ENCODE measurements at places on chromosomes 11 and 22. TPM values are rescaled to one million over a fixed set of nuclear protein-coding genes. Genes with fewer than 3 reads are reported as not detected.

DNA sequence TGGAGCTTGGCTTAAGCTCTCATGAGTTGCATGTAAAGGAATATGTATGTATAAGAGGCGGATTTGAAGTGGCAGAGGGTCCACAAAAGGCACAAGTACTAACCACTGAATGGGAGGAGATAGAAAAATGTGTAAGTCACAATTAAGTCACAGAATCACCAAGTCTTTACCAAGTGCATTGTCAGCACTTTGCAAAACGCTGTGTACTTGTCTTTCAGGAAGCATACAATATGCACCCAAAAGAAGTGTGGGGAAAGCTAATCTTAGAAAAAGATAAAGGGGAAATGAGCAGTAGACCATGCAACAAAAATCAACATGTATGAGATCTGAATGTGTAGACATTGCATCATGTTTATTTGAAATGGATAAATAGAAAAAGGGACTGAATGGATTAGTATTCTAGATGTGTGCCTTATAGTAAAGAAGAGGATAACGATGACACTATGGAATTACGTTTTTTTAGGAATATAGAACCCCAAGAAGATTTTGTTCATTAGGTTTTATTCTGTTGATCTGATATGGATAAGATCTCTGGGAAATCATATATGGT is 4.5 kb downstream of the CNTF start:
- DNase-seq: no peak
- peaks cover 81% of the 10 kb centered on the region for H3K4me1 ChIP-seq
- H3K4me3 ChIP-seq: peak overlapping the region; percentile 75
- peaks cover 41% of the 10 kb centered on the region for H3K36me3 ChIP-seq
- no peaks in the 10 kb centered on the region for H3K27me3 ChIP-seq

- peaks cover 2% of the 10 kb centered on the region for H3K27me3 ChIP-seq
- no peaks in the 10 kb centered on the region for H3K4me1 ChIP-seq
- no peak overlapping the region for H3K27ac ChIP-seq
- no peak for DNase-seq
Observed at GRCh38 chr22:37972527-37972926, 11.8 kb downstream of the SOX10 start.

DNA sequence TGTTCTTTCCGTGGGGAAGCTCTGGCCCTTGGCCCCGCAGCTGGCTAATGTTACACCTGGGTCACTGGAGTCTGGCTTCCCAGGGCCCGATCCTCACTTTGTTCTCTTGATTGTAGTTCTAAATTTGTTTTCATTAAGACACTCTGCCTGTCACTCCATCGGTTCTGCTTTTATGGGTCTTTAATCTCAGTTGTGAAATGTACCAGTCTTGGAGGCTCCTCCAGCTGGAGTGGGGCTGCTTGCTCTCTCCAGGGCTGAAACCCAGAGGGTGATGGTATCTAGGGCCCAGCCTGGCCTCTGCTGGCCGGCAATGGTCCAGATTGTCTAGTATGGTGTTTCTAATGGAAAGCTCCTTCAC is 352.9 kb downstream of the TENM4 start:
- 0 out of 2 replicates have a peak overlapping the region, but pooled peaks have one; percentile 45 for H3K4me3 ChIP-seq
- no peaks in the 10 kb centered on the region for H3K27me3 ChIP-seq
- peaks cover 5% of the 10 kb centered on the region for H3K36me3 ChIP-seq
- no peak for DNase-seq

GRCh38 chr11:74418509-74418895 is 20.3 kb upstream of the PGM2L1 start:
- no peaks in the 10 kb centered on the region for H3K36me3 ChIP-seq
- H3K4me1 ChIP-seq: peaks cover 23% of the 10 kb centered on the region
- peak; percentile 41 for DNase-seq
- peaks cover 4% of the 10 kb centered on the region for H3K27me3 ChIP-seq
- H3K4me3 ChIP-seq: no peak overlapping the region
- no peak overlapping the region for H3K27ac ChIP-seq

- H3K27me3 ChIP-seq: no peaks in the 10 kb centered on the region
- no peak for DNase-seq
- H3K36me3 ChIP-seq: peaks cover 6% of the 10 kb centered on the region
- H3K4me3 ChIP-seq: no peak overlapping the region
Observed at GRCh38 chr11:44581246-44581645, 15.8 kb downstream of the CD82 start.

DNA sequence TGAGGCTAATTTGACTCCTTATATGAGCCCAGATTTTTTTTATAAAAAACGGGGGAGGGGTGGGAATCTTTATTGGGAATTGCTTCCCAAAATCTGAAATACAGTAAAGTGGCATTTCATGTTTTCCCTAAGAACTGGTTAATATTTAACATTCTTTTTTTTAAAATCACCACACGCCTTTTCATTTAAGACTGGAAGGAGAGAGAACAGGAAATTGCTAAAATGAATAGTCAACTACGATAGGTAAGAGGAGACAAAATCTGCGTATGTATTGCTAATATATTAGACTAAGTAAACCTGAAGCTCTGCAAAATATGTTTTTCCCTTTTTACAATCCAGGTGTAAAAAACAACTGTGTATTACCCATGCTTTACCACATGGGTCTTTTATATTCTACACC is 57.0 kb downstream of the SOX6 start:
- H3K4me1 ChIP-seq: no peaks in the 10 kb centered on the region
- no peak overlapping the region for H3K4me3 ChIP-seq
- DNase-seq: no peak
- H3K36me3 ChIP-seq: no peaks in the 10 kb centered on the region
- H3K27ac ChIP-seq: no peak overlapping the region

GRCh38 chr22:32106930-32107329 is 52.2 kb downstream of the C22orf42 start:
- no peaks in the 10 kb centered on the region for H3K36me3 ChIP-seq
- no peaks in the 10 kb centered on the region for H3K4me1 ChIP-seq

GRCh38 chr22:19085233-19085718 is 36.9 kb downstream of the DGCR2 start:
- no peaks in the 10 kb centered on the region for H3K27me3 ChIP-seq
- peak overlapping the region; percentile 32 for H3K4me3 ChIP-seq
- H3K27ac ChIP-seq: peak overlapping the region; percentile 62
- DNase-seq: peak; percentile 36
- H3K4me1 ChIP-seq: peaks cover 24% of the 10 kb centered on the region
- H3K36me3 ChIP-seq: peaks cover 16% of the 10 kb centered on the region

GRCh38 chr22:38943882-38944281 is 13.5 kb upstream of the APOBEC3A start:
- no peaks in the 10 kb centered on the region for H3K36me3 ChIP-seq
- H3K27ac ChIP-seq: no peak overlapping the region
- peaks cover 6% of the 10 kb centered on the region for H3K4me1 ChIP-seq
- DNase-seq: no peak

- H3K4me3 ChIP-seq: no peak overlapping the region
- peaks cover under 1% of the 10 kb centered on the region for H3K36me3 ChIP-seq
- H3K27ac ChIP-seq: no peak overlapping the region
- no peaks in the 10 kb centered on the region for H3K4me1 ChIP-seq
- H3K27me3 ChIP-seq: peaks cover 6% of the 10 kb centered on the region
Observed at GRCh38 chr22:44917372-44918165, 92.2 kb downstream of the PHF21B start.

DNA sequence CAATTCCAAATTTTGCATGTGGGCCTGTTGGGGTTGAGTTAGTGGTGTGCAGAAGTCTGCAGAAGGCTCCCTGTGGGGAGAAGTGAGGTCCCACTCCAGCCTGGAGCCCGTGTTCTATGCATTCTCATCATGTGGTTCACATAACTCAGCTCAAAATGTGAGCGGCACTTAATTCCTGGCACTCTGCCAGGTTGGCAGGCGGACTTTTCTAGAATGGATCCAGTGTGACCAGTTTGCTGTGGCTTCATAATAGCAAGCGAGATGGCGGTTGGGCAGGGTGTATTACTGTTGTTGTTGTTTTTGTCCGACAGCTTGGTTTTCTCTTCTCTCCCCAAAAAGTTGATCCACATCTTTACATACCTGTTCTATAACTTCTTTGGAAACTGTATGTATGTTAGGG is 146.8 kb upstream of the TTC12 start:
- no peak overlapping the region for H3K4me3 ChIP-seq
- no peak overlapping the region for H3K27ac ChIP-seq
- H3K4me1 ChIP-seq: no peaks in the 10 kb centered on the region
- peaks cover 7% of the 10 kb centered on the region for H3K27me3 ChIP-seq

DNA sequence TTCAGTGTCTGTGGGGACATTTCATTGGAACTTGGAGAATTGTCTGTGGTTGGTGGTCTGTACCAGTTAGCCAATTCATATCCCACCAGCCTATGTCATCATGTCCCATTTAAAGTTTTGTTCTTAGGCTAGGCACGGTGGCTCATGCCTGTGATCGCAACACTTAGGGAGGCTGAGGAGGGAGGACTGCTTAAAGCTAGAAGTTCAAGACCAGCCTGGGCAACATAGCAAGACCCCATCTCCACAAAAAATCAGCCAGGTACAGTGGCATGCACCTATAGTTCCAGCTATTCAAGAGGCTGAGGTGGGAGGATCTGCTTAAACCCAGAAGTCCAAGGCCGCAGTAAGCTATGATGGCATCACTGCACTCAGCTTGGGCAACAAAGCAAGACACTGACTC is 55.6 kb upstream of the CCND1 start:
- H3K4me3 ChIP-seq: no peak overlapping the region
- H3K27ac ChIP-seq: no peak overlapping the region
- H3K4me1 ChIP-seq: peaks cover 33% of the 10 kb centered on the region

- peaks cover 64% of the 10 kb centered on the region for H3K4me1 ChIP-seq
- peaks cover 1% of the 10 kb centered on the region for H3K27me3 ChIP-seq
- H3K27ac ChIP-seq: peak overlapping the region; percentile 94
- DNase-seq: no peak
- H3K36me3 ChIP-seq: no peaks in the 10 kb centered on the region
Observed at GRCh38 chr22:26554956-26555355, 35.0 kb downstream of the TPST2 start.

- DNase-seq: no peak
- no peaks in the 10 kb centered on the region for H3K4me1 ChIP-seq
- H3K36me3 ChIP-seq: no peaks in the 10 kb centered on the region
- no peak overlapping the region for H3K27ac ChIP-seq
Observed at GRCh38 chr11:71114124-71114851, 138.1 kb downstream of the SHANK2 start.

- H3K27me3 ChIP-seq: no peaks in the 10 kb centered on the region
- no peak for DNase-seq
- no peak overlapping the region for H3K27ac ChIP-seq
- H3K4me3 ChIP-seq: no peak overlapping the region
- H3K4me1 ChIP-seq: no peaks in the 10 kb centered on the region
- H3K36me3 ChIP-seq: no peaks in the 10 kb centered on the region
Observed at GRCh38 chr11:14140991-14141390, 178.5 kb downstream of the SPON1 start.

DNA sequence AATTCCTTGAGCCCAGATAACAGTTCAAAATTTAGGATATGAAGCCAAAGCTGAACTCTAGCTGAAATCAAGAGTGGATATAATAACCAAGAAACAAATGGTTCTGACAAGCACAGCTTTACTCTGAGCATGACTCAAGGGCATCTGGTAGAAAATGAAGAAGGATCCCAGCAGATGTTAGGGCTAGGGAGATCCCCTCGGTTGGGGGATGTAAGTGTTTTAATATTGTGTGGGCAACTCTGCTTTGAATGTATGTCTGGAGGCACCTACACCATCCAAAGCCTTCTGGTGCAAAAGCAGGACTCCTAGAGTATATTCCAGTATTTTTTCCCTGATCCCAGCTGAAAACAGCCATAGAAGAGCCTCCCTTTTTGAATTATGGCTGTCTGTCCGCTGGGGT is 61.7 kb downstream of the FLI1 start:
- H3K27me3 ChIP-seq: peaks cover 2% of the 10 kb centered on the region
- H3K4me3 ChIP-seq: no peak overlapping the region

- H3K27me3 ChIP-seq: peaks cover 3% of the 10 kb centered on the region
- H3K4me1 ChIP-seq: no peaks in the 10 kb centered on the region
- H3K4me3 ChIP-seq: no peak overlapping the region
Observed at GRCh38 chr11:66238786-66239413, 29.5 kb upstream of the RAB1B start.

DNA sequence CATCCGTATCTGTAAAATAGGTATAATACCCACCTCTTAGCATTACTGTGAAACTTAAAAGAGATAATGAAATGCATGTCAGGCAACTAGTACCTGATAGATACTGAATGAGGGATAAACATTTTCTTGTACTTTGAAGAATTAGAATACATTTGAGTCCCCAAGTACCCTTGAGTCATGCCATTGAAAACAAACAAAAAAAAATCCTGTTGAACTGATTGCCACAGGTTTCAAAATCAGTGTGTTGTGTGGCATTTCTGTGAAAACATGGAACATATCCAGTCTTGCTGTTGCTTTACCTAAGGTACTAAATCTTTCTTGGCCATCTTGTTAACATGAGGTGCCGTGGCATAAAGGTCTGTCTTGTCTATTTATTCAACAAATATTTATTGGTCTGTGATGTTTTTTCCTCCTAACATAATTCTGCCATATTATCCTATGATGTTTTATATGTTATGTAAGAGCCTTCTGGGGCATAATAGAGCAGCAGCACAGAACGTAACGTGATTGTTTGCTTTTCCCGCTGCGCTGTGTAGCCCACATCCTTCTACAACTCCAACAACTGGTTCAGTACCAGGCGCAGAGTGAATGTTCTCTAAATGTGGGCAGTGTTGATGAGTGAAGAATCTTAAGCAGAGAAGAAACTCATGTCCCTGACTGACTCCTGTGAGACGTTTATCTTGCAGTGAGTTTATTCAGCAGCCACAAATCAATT is 79.3 kb upstream of the RAB1B start:
- H3K4me1 ChIP-seq: peaks cover 60% of the 10 kb centered on the region
- H3K36me3 ChIP-seq: peaks cover 17% of the 10 kb centered on the region
- H3K27ac ChIP-seq: peak overlapping the region; percentile 49
- no peak for DNase-seq
- H3K27me3 ChIP-seq: peaks cover 3% of the 10 kb centered on the region
- H3K4me3 ChIP-seq: no peak overlapping the region

DNA sequence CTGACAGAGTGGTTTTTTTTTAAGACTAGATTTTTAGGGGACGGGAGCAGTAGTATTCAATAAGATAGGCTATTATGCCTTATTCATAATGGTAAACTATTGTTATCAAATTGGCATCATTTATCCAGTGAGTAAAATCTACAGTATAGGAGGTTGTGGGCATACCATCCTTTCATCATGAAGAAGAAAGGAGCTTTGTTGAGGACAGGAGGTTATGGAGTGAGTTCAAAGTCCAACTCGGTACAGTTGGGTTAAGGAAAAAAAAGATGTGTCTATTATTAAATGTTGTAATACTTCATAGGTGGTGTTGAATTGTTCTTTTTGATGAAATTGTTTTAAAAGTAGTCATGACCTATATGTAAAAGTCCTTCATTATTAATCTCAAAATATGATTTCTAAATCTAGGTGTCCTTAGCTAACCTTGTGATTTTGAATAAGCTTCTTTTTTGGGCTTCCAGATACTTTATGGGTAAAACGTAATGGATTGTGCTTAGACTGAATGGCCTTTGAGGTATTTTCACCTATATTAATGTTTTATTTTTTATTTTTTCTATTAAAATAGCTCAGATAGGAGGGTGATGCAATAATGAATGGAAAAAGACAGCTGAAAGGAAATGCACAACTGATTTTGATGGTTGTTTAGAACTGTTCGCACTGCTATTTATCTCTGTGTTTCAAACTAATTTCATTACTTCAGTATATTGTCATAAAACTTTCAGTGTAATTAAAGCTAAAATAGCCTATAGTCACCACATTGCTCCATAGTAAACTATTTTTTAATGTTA is 15.3 kb upstream of the CNTF start:
- no peak for DNase-seq
- peaks cover 22% of the 10 kb centered on the region for H3K4me1 ChIP-seq
- H3K27me3 ChIP-seq: no peaks in the 10 kb centered on the region
- H3K4me3 ChIP-seq: no peak overlapping the region

- DNase-seq: no peak
- no peak overlapping the region for H3K27ac ChIP-seq
- H3K36me3 ChIP-seq: no peaks in the 10 kb centered on the region
Observed at GRCh38 chr22:22043296-22044078, 60.9 kb upstream of the TOP3B start.

The ACAD8 gene
- total RNA-seq: 14.2 TPM

The SLC22A12 gene
- total RNA-seq: not detected

The LRRC10B gene
- total RNA-seq: not detected

The OR52H1 gene
- not detected for total RNA-seq

The SYT13 gene
- not detected for total RNA-seq

The MFRP gene
- total RNA-seq: not detected

The POU2AF3 gene
- total RNA-seq: not detected
